ENCODE measurements at places on chromosomes 16 and 17. TPM values are rescaled to one million over a fixed set of nuclear protein-coding genes. Genes with fewer than 3 reads are reported as not detected.

DNA sequence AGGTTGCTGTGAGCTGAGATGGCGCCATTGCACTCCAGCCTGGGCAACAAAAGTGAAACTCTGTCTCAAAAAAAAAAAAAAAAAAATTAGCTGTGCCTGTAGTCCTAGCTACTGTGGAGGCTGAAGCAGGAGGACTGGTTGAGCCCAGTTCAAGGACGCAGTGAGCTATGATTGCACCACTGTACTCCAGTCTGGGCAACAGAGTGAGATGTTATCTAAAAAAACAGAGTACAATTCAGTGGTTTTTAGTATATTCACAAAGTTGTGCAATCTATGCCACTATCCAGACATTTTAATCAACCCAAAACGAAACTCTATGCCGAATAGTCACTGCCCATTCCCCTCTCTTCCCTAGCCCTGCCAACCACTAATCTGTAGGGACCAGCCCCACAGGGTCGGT lies 25.1 kb downstream of the C16orf54 start:
- no peak for DNase-seq

- DNase-seq, result no peak
These were observed 20.3 kb downstream of the KPNB1 start for GRCh38 chr17:47670064-47670463.

DNA sequence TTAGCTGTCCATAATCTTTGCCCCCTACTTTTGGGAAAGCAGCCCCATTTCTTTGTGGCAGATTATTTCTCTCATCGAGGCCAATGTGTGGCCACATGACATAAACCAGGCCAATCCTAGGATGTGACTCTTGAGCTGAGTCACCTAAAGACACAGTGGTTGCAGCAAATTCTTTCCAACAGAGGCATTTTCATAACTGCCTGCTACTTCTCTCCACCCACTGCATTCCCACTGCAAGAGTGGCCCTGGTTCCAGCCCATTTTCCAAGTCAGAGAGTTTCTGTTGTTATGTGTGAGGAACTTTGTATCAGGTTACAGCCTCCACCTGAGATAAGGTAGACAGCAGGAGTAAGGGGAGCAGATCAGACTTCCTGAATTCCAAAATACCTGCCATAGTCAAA lies 195.2 kb downstream of the RGS9 start:
- no peak for DNase-seq

The MYH11 gene
- 11.1 TPM for polyA plus RNA-seq

DNA sequence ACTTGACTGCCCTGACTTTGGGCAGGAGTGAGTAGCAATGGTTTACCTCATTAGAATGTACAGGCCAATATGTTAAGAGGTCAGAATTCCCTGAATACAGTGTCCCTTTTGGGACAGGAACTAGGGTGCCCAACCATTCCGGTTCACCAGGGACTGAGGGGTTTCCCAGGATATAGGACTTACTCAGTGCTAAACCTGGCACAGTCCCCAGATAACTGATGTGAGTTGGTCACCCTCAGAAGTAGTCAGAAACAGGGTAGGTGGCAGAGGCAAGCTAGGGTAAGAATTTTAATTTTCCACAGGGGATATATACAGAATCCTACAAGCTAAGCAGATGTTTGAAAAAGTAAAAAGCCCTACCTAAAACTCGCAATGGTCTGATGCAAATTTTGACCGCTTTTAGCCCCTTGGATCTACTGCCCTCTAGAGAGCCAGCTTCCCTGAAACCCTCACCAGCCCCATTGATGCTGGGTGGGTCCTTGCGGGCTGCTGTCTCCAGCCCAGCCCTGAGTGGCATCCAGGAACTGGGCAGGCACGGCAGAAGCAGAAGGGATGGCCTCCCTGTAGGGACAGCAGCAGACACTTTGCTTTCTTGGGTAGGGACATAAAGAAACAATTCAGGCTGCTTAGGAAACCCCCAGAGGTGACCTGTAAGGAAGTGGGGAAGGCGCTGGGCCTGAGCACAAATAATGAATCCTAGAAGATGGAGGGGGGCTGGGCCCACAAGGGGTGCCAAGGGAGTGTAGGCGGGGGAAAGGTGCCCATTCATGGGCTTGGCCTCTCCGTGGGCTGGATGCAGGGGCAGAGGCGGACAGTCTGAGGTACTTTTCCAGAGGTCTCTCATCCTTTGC lies 434.8 kb downstream of the SLC39A11 start:
- DNase-seq, result no peak

The CX3CL1 gene
- 23.5 TPM for polyA plus RNA-seq

DNA sequence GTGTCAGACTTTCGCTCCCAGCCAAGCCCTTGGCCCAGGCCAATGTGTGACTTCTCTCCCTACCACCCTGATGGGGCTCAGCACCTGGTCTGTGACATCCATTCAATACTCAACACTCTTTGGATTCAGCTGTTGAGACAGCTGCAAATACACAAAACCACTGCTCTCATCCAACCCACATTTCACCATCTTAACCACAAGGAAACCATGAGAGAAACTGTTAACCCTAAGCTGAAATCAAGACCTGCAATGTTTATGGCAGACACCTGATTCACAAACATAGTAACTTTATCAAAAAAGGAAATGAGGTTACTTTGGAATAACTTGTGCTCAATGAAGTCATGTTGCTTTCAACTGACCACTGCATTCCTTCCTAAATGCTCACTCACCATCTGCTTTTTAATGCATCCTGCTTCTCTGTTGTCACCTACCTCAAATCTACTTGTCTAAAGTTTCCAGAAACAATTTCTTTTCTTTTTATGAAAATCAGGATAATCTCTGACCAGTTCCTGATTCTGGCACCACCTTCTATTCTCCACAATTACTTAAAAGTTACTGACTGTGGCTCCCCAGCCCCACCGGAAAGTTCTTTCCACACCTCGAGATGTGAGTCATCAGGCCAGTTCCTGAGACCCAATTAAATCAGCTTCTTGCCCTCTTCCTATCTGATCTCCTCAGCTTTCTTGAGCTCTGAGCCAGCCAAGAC lies 88.2 kb downstream of the NOG start:
- DNase-seq, result no peak

The ELP5 gene
- 54.9 TPM for polyA plus RNA-seq

DNA sequence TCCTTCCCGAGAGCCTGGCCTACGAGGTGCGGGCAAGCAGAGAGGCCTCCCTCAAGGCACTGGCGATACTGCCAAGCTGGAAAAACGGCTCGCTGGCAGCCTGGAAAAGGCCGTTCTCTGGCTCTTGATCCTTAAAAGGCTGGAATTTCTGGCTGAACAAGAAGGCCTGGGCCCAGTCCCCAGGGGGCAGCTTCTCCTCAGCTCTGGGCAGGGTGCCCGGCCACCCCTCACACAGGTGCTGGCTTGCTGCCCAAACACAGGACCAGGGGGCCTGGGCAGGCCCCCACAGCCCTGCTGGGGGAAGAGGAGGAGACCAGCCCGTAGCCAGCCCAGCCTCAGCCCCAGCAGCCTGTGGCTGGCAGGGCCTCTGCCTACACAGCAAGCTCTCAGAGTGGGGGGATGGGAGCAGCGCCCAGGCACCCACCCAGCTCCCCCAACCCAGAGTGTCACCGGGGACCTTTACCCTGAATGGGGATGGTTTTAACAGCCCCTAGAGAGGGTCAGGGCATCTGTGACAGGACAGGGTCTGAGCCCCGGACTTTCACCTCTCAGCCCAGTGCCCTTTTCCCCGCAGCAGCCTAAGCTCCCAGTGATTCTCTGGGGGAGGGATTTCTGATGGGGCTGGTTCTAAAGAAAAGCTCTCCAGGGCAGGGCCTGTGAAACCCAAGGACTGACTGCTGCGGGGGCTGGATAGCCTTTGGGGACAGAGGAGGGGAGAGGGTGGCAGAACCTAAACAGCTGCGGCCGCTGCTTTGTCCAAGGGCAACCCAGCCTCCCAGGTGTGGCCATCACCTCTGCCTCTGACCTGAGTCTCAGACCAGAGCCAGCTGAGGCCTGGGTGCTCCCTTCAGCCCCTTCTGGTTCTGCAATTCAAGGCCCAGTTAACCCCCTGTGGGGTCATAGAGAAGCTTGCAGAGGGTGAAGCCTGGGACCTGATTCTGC lies 38.6 kb upstream of the TOB1 start:
- DNase-seq, result no peak

The NUPR1 gene
- 5.8 TPM for polyA plus RNA-seq

DNA sequence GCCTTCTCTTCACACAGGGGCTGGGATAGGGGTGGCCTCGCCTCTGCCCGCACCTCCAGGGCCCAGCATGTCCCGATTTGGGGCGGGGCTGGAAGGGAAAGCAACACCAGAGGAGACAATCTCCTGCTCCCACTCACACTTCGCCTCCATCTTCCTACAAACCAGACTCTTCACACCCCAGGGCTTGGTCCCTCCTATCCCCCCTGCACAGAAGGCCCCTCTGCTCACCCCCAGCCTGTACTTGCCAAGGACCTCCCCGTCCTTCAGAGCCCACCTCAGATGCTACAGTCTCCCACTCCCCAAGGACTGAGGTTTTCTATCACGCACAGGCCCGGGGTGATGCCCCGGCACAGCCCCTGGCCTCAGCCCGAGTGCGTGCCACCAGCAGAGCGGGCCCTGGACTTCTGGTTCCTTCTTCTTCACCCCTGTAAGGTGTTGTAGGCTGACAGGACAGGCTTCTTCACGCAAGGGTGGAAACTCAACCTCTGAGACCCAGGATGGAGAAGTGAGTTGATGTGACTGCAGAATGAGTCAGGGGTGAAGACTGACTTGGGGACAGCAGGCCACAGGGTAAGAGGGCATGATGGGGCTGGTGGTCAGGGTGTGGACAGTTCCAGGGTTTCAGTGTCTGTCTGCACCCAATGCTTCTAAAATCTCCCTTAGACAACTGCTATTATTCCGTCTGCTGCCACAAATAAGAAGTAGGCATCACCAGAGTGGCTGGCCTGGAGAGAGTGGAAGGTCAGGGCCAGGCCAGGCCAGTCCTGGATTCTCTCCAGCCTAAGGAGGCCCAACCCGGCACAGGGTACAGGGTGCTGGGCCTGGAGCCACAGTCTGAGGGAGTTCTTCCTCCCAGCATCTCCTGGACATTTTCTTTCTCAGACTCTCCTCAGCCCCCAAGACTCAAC lies 2.5 kb downstream of the ITGAE start:
- no peak for DNase-seq

- DNase-seq, result no peak
These were observed 38.4 kb upstream of the IRX6 start for GRCh38 chr16:55285586-55285985.

- DNase-seq, result no peak
These were observed 7.8 kb downstream of the NR1D1 start for GRCh38 chr17:40092581-40092980.

DNA sequence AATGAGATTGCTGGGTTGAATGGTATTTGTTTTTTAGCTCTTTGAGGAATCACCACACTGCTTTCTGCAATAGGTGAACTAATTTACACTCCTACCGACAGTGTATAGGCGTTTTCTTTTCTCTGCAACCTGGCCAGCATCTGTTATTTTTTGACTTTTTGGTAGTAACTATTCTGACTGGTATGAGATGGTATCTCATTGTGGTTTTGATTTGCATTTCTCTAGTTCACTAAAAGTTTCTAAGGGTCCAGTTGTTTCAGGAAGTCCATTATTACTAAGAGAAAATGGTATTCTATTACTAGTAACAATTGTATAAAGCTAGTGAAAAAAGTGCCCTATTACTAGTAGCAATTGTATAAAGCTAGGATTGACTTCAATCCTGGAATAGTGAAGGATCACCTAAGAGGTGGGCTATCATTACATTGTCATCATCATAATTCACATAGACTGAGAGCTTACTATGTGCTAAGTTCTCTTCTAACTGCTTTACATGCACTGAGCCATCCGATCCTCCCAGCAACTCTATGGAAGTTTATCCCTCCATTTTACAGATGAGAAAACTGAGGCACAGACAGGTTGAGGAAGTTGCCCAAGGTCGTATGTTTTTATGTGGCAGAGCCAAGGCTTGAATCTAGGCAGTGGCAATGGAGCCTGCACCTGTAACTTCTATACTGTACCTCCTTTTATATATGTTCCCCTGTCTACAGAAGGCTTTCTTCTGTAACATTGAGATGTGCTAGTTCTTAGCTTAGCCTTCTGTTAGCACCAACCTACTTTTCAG lies 13.4 kb upstream of the SMIM36 start:
- DNase-seq, result no peak

- no peak for DNase-seq
These were observed 20.7 kb downstream of the CD7 start for GRCh38 chr17:82296511-82297279.

The NOG gene
- 1.1 TPM for polyA plus RNA-seq

DNA sequence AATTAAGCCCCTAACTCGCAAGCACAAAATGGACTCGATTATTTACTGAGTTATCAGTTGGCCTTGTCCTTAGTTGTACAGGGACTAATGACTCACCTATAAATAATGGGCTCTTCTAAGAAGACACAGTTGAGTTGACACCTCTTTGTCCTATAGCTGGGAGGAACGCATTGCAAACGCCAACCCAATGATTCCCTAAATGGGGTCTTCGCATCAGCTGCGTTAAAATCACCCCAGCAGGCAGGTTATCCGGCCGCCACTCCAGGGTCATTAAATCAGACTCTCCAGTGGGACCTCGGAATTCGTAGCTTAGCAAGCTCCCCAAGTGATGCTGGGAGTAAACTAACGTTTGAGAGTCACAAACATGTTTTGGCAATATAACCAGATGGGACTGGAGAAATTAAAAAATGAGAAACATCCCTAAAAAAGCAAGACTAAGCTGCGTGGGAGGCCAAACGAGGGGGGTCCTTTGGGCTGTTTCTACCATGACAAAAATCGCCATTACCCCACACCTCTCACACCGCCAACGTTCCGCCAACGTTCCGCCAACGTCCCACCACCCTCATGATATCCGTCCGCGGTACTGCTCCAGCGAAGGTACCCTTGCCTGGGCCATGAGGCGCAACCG lies 932 bp upstream of the NFE2L1 start:
- DNase-seq, result no peak

The ENPP7 gene
- 4.7 TPM for polyA plus RNA-seq

The CCDC92B gene
- polyA plus RNA-seq, result 0.25 TPM

GRCh38 chr17:15285466-15285865 lies 20.3 kb upstream of the PMP22 start:
- no peak for DNase-seq

GRCh38 chr16:79500286-79500685 lies 100.3 kb downstream of the MAF start:
- no peak for DNase-seq

The KRTAP9-8 gene
- not detected for polyA plus RNA-seq

- no peak for DNase-seq
These were observed 62.4 kb upstream of the MTMR4 start for GRCh38 chr17:58576679-58577367.

The SLC12A3 gene
- polyA plus RNA-seq, result 26.3 TPM

DNA sequence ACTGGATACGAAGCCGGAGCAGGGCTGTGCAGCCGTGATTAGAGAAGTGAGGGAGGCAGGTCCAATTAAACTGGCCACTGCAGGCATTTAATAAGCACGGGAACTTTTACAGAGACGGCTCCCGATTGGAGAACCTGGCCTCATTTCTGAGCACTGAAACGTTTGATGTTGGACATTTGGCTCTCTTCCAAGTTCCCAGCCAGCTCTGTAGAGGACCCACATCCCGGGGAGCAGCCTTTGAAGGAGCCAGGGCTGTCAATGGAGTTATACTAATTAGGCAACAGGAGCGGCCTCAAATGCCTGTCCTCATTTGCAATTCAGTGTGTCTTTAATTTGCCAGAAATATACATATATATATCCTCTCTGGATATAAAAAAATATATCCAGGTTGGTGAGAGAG lies 499.4 kb upstream of the C16orf82 start:
- no peak for DNase-seq

GRCh38 chr17:1377334-1377733 lies 22.7 kb downstream of the YWHAE start:
- DNase-seq, result no peak

The TNS4 gene
- 0.10 TPM for polyA plus RNA-seq
